ENCODE measurements at places on chromosomes 1 and 21.

DNA sequence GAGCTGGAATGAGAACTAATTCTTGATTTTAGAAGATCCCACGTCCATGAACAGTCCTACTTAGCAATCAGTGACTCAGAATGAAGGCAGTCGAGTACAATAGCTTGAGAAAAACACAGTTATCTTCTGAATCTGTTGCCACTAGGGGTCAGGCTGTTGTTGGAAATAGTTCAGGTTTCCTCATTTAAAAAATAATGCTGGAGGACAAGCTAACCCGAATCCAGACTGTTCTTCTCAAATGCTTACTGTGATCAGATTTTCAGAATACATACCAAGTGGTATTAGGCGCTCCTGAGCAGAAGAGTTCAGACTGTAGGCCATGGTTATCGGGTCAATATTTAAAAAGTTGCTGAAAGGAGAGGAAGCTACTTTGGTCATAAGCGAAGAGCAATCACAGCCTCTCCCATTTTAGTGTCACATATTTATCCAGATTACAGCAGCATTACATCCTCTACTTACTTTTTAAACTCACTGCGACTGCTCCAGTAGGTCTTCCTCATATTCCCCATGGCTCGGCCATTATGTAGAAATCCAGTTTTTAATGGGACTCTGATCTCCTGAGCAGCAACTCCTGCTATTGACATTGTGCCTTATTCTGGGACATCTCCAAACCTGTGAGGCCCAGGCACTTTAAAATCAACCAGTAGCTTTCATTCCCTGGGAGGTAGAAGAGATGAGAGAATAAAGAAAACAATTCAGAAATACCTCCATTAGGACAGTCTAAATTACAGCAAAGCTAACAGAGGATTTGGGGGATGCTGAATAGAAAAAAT is 10.9 kb downstream of the ERRFI1 start:
- DNase-seq: peak; percentile 92

- no peak for DNase-seq
Observed at GRCh38 chr1:14189381-14189780, 409.1 kb upstream of the KAZN start.

DNA sequence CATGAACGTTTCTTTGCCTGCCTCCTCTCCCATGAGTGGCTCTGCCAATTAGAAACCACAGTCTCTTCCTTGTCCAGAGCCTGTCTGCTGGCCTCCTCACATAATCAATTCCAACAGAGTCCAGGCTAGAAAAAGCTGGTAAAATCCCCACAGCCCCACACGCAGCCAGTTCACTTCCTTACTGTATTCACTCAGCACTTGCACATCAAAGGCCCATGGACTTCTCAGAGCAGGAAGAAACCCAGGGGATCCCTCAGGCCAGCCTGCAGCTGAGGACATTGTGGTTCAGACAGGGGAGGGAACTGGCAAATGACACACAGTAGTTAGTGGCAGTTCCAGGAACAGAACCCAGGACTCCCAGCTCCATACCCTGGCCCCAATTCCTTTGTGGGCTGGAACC is 171.6 kb upstream of the EDN2 start:
- no peak for DNase-seq

DNA sequence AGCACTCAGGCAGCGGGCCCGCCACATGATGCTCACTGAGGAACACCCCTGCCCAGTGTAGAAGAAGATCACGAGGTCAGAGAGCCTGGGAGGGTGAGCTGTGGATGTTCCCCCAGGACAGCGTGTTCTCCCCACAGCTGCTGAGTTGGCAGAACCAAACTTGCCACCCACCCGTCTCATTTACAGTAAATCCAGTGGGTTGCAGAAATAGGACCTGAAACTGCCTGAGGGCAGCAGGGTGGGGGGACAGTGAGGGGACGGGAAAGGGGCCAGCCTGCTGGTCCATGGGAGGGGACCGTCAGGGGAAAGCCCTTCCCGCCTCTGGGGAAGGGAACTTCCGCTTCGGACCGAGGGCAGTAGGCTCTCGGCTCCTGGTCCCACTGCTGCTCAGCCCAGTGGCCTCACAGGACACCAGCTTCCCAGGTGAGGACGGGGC is at the start of gene C1QB:
TSS of gene C1QB (plus strand) at position 356 of the 436 bp plus-strand sequence. CDS start 6,227 bp downstream, outside the sequence.
- DNase-seq: no peak

Measured in dermis blood vessel endothelial cell (primary cell).